Daoy (cell line): ENCODE measurements at places on chromosomes 11 and 22. TPM values are rescaled to one million over a fixed set of nuclear protein-coding genes. Genes with fewer than 3 reads are reported as not detected.
A peak's percentile ranks its signal among the peaks of the same experiment; 100 is the strongest.

The XKR3 gene
- total RNA-seq = 0.69 TPM in 1 of 2 replicates, not detected in the other

DNA sequence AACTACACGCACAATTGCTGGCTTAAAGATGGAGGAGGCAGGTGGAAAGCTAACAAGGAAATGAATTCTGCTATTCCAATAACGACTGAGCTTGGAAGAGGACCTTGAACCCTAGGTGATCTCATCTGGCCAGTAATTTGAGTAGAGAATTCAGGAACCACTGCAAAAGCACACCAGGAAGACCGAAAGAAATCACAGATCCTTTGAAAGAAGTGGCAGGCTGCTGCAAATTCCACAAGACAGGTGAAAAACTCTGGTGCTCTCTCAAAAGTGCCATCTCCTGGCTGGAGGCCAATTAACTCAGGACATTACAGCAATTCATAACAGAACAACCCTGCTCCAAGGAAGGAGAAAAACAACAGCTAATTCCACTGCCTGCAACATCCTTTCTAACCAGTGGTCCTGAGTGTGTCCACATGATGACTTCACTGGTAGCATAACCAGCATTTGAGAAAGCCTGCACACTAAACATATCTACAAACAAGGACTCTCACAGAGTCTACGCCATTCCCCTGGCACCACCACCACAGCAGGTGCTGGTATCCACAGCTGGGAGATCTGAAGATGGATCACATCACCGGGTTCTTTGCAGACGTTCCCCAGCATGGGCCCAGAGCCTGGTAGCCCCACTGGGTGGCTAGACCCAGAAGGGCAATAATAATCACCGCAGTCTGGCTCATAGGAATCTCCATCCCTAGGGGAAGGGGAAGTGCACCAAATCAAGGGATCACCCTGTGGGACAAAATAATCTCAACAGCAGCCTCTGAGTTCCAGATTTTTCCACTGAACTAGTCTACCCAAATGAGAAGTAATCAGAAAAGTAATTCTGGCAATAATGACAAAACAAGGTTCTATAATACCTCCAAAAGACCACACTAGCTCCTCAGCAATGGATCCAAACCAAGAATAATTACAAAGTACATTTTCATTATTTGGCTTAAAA lies 44.9 kb upstream of the CLTCL1 start:
- DNase-seq = no peak

GRCh38 chr22:20967697-20968211 lies 699 bp downstream of the AIFM3 start:
- no peak for DNase-seq

DNA sequence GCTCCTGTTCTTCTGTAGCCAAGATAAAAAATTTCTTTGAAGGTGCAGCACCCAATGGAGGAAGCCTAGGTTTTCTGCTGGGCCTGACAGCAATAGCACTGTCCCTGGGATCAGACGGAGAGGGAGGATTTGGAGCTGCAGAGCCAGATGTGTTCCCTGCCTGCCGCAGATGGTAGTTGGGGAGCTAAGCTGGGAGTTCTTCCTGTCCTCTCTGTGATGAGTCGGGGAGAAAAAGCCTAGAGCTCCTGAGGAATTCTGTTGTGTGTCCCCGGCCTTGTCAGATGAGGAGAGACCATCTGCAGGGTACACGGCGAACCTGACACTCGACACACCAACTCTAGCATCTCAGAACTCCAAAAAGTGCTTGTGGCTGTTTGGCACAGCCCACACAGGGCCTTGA lies 103.8 kb upstream of the CRYBB3 start:
- DNase-seq = no peak

DNA sequence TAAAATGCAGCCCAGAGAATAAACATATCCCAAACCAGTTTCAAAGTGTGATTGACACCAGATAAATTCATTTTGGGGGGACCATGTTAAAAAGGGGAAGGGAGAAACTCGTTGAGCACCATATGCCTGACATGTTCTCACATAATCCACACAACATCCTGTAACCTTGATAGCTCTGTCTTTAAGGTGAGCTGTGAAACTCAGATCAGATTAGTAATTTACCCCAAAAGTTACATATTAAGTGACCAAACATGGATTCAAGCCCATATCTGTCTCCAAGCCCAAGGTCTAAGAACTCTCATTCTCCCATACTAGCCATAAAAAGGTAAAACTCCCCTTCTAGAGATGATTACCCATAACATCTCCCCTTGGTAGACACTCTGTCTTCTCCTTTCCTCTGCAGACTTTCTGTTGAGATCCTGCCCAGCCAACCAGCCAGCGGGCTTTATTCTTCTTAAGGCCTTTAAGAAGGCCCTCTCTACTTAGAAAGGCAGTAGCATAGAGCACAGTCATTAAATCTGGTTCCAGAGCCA lies 150.7 kb downstream of the CCDC34 start:
- no peak for DNase-seq

- DNase-seq = no peak
Measured at GRCh38 chr22:37105154-37105553, 4.4 kb downstream of the TMPRSS6 start.

- no peak for DNase-seq
Measured at GRCh38 chr11:27196203-27196897, 155.7 kb downstream of the BBOX1 start.

DNA sequence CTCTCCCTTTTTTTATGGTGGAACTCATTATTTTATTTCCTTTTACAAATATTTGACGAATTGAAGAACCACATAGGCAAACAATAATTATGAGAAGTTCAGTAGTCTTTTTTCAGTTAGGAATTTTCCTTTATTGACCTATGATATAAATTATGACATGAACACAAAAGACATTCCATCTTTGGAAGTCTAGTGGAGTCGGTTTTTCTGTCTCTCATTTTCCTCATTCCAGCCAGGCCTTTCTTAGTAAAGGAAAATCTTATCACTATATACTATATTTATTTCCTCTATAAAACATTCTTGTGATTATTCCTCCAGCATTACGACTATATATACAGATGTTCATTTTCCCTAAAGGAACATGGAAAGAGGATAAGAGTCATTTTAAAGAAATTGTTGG lies 1046.1 kb downstream of the DLG2 start:
- DNase-seq = no peak

DNA sequence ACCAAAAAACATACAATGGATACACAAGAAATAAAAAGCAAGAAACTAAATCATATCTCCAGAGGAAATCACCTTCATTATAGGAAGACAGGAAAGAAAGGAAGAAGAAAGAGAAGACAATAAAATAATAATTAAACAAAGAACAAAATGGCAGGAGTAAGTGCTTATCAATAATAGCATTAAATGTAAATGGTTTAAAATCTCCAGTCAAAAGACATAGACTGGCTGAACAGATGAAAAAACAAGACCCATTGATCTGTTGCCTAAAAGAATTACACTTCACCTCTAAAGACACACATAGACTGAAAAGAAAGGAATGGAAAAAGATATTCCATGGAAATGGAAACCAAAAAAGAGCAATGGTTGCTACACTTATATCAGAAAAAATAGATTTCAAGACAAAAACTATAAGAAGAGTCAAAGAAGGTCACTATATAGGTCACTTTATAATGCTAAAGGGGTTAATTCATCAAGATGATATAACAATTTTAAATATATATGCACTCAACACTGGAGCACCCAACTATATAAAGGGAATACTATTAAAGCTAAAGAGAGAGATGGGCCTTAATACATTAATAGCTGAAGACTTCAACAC lies 118.4 kb upstream of the SESN3 start:
- no peak for DNase-seq

The CBLIF gene
- not detected in 2 replicates for total RNA-seq

The TM7SF2 gene
- 3.2 and 4.0 TPM in 2 replicates for total RNA-seq

DNA sequence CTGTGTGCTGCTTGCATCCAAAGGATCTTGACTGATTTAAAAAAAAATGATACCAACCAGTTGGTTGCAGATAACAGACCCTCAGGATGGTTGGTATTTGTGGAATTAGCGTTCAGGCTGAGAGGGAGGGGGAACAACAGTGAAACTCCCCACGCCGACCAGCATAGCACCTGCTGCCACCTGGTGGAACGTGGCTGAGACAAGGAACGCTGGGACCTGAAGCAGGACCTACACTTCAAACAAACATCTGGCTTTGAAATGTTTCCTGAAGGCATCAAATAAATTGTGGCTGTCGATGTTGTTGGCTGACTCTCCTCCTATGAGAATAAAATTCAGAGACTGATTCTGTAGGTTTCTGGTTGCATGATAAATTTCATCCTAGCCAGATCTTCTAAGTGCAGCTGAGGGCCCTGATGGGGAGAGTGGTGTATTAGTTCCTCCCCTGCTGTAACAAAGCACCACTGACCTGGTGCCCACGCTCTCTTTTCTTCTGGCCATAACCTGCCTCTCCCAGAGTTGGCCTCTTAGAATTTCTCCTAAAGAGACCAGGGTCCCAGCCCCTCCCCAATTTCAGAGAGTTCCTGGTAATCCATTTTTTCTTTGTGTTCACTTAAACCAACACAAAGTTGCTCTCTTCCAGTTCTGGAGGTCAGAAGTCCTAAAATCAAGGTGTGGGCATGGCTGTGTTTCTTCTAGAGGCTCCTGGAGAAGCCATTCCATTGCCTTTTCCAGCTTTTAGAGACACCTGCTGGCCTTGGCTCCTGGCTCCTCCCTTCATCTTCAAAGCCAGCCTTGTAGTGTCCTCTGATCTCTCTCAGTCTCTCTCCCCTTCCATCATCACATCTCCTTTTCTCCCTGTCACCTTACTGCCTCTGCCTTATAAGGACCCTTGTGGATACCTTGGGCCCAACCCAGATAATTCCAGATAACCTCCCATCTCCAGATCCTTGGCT lies 17.3 kb downstream of the APOL2 start:
- DNase-seq = peak; percentile 42

The B4GALNT4 gene
- 3.0 and 4.9 TPM in 2 replicates for total RNA-seq

DNA sequence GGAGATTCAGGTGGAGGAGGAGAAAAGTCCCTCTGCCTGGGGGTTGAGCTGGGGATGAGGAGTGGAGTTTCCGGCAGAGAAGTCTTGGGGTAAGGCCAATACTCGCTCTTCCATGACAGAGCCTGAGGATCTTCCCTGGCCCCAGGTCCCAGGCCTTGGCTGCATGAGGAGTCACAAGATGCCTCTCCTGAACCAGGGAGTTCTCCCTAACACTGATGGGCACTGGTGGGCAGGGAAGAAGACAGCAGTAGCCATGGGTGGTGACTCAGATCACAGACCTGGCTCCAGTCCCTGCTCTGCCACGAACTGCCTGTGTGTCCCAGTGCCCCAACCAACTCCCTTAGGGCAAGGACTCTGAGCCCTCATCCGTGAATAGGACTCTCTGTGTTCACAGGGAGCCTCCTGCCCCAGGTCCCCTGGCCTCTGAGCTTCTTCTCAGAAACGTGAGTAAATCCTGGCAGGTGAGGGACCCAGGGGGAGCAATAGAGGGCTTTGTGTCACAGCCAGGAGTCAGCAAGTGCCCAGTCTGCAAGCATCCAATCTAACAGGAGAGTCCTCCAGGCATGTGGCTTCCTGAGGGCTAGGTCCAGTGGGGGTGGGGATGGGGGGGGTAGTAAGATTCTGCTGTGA lies 45.5 kb upstream of the FTH1 start:
- DNase-seq = peak; percentile 52

The SLC35F2 gene
- total RNA-seq = 65.8 and 74.7 TPM in 2 replicates

DNA sequence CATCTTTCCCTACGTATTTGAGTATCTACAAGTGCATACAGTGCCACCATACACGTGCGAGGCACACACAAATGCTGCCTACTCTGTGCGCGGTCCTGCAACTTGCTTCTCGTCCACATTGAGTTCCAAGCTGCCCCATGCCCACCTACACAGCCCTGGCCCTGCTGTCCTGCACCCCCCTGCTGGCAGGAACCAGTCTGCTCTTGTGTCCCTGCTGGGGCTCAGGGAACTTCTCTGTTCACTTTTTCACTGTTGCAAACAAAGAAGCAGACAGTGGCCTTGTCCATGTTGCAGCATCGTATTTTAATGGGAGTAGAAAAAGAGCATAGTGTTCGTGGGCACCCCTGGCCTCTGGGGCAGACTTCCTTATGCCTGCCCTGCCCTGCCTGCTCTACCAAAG lies 14.0 kb downstream of the CPT1A start:
- no peak for DNase-seq

The ARHGAP20 gene
- not detected in 2 replicates for total RNA-seq

The BCO2 gene
- total RNA-seq = 0.11 TPM in 1 of 2 replicates, not detected in the other

DNA sequence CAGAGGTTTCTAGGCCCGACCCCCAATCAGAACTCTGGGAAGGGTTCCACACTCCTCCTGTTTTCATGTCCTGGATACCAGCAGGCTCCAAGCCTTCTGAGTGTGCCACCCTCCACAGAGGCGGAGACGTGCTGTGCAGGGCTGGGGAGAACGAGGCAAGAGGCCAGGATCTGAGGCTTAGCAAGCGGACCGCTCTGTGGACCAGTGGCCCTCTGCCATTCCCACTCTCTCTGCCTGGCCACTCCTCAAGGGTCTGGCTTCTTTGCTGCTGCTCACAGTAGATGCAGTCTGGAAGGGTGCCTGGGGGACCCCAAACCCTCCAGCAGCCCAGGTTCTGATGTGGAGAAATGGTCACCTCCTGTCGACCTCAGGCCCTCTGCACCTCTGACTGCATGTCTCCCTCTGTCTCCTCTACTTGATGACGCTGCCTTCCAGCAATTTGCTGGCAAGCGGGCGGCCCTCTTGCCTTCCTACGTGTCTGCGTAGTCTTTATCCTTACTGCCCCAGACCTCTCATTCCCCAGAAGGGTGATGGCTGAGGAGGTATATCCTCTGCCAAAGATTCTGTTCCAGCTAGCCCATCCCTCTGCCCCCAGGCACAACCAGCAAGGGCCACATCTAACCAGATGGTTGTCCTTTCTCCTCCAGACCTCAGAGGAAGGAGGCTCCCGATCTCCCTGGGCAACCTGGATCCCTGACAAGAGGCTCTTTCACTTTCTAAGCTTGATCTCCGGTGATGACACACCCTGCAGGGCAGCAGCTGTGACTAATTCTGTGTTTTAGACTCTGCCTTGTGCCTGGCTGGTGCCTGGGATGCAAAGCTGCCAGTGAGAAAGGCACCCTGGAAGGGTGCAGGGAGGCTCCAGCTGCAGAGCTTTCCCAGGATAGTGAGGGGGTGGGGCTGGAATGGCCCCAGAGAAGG lies 87.3 kb downstream of the NAT10 start:
- DNase-seq = peak; percentile 91

GRCh38 chr22:44445731-44446130 lies 52.3 kb downstream of the RTL6 start:
- DNase-seq = no peak

The CARD10 gene
- total RNA-seq = 24.0 and 25.9 TPM in 2 replicates

The MRTFA gene
- 57.0 and 82.1 TPM in 2 replicates for total RNA-seq

DNA sequence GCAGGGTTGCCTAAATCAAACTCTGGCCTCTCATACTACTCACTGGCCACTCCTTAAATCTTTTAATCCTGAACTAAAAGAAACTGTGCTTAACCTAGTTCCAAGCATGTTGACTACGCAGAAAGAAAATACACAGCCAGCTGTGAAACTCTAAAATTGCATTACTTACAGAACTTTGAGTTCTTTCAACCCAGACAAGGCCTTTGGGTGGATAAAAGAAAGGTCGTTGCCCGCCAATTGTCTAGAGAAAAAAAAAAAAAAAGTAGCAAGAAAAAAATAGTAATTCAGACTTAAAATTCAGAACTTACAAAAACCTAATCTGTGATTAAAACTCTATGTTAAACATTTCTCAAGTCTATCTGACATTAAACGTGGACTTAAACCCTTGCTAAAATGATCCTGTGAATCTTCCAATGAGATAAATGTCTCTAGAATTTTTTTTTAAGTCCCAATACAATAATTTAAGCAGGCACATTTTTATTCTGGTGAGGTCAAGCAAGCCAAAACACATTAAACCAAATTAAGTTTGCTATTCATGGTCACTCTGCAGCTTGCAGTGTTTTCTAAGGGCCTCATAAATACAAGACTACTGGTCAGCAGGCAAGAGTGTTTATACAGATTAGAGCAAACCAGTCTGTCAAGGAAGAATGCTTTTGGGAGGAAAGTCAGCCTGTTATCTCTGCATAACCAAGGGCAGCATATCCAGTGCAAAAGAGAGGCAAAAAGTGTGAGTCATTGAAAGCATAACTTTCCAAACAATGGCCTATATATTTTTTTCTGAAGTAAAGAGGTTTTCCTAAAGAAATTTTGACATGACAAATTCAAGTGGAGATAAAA lies 29.5 kb upstream of the CCDC34 start:
- DNase-seq = peak; percentile 63
